ENCODE measurements at places on chromosomes 6 and 20. TPM values are rescaled to one million over a fixed set of nuclear protein-coding genes. Genes with fewer than 3 reads are reported as not detected.

DNA sequence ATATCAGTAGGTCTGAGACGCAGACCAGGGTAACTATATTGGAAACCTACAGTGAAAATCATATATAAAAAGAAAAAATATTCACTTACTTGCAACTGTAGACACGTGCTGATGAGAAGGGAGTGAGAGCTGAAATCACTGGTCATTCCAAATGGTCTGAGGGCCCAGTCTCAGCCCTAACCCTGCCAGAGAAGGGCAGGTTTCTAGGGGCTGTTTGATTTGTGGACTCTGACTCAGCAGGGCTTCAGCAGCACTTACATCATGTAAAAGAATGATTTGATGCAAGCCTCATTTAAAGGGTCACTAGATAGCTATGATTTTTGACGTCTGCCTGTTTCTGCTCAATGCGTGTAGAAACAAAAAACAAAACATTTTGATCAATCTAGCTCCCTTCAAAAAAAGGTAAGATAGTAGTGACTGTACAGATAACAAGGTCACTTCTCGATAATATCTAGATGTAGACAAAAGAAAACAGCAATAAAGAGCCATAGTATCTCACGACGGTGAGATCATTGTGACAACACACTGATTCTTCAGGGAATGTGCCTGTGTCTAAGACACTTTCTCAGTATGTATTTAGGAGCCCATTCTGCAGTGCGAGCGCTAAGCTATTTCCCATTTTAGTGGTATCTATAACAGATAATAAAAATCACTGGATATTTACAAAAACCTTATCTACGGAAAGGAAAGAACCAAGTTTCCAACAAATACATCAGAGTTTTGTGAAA lies 307.2 kb downstream of the HIVEP2 start:
- DNase-seq = no peak

- DNase-seq = no peak
These were observed 6.3 kb upstream of the HDDC2 start for GRCh38 chr6:125307964-125308615.

- DNase-seq = peak; percentile 47
These were observed 18.6 kb downstream of the TREML2 start for GRCh38 chr6:41182069-41183034.

DNA sequence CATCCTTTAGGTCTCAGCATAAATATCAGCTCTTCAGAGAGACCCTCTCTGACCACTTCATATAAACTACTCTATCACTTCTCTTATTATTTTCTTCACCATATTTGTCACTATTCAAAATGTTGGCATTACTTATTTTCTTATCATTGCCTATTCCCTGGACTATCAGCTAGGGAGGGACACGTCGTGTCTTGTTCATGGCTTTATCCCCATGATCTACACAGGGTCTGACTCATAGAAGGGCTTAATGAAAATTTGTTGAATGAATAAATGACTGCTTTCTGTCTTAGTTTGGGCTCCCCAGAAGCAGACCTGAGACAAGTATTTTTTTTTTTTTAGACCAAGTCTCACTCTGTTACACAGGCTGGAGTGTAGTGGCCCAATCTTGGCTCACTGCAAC lies 3.0 kb upstream of the CDK5RAP1 start:
- no peak for DNase-seq

DNA sequence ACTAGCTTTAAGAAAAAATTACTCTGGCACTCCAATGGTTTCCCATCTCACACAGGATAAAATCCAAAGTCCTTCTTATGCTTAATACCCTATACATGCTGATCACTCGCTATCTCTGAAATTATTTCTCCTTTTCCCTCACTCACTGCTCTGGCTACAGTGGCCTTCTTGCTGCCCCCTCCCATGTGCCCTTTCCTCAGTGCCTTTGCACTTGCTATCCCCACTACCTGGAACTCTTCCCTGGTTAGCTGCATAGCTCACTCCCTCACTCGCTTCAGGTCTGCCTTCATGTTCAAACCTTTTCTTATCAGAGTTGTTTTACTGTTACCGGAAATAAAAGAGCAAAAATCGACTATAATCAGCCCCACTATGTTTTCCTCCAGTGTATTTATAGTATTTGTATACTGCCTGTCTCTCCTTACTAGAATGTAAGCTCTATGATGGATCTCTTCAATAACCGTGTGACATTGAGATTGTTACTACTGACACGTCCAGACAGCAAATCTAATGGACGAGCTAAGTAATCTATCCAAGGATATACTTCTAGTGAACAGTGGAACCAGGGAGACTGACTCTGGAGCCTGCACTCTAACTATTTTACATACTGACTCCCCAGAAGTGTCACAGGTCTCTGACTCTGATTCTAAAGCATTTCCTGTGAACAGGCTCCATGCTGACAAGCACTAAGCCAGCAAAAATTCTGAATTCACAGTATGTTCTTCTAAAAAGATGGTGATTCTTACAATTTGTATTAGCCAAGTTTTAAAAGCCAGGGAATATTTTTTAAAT lies 25.1 kb downstream of the FKBP5 start:
- DNase-seq = no peak

- DNase-seq = no peak
These were observed 131.6 kb upstream of the TCF21 start for GRCh38 chr6:133757335-133757734.

DNA sequence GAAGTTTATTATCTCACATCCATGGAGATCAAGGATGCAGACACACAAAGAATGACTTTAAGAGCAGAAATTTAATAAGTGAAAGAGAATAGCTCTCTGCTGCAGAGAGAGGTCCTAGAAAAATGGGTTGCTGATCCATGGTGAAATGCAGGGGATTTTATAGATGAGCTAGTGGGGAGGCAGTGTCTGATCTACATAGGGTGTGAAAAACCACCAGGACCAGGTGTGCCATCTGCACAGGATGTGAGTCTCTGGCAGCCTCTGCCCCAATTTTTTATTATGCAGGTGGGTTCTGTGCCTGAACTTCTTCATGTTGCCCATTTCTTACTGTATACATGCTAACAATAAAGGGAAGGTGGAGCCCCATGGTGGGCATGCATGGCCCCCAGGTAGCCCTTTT lies 19.9 kb upstream of the NANP start:
- no peak for DNase-seq

DNA sequence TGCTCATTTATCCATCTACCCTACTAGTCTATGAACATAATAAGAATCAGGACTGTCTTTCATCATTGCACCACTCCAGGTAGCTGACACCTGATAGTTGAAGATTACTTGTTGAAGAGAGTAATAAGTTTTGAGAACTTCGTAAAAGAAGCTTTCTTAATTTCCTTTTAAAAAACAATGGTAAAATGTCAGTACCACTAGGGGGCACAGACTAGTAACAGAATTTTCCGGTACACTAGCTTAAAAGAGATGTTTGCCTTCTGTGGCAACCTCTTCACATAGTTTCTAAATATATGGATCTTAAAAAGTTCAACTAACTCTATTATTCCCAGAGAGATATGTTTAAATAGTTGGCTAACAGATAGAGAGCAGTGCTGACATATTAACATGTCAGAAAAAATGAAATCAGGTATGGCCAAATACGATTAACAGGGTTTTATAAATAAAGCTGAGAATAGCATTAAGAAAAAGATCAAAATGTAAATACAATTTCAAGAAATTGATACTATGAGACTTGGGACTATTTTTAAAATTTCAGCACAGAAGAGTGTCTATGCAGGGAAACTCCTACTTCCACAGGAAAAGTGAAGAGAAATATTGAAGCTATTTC lies 5.4 kb upstream of the KCNQ5 start:
- DNase-seq = no peak

DNA sequence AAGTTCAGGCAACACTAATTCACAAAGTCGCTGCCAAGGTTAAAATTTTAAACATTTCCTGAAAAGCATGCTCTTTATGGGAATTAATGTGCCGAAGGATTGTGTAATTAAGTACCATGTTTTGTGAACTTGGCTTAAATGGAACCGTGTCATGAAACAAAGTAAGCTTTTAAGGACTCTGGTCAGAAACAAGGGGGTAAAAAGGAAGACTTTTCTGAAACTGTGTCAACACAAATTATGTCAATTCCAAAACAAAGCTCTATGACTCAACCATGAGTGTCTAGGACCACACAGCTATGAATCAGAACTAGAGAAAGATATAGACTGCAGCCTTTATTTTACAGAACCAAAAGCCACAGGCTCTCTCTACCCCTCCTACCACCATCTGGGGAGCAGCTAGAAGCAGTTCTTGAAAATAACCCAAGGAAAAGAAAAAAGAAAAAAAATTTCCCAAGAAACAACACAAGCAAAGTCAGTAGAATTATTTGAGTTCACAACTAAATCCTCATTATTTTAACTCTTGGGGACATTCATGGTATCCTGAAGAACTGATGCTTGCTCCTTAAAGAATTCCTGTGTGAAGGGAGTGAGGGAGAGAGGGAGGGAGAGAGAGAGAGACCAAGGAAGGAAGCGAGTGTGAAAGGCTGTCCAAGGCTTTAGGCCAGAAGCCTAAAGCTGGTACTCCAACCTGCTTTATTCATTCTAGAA lies 81.9 kb downstream of the ZMYND8 start:
- no peak for DNase-seq

- no peak for DNase-seq
These were observed 94.4 kb downstream of the FAM217A start for GRCh38 chr6:3984494-3984893.

- DNase-seq = no peak
These were observed 28.4 kb downstream of the PAQR8 start for GRCh38 chr6:52390361-52390727.

DNA sequence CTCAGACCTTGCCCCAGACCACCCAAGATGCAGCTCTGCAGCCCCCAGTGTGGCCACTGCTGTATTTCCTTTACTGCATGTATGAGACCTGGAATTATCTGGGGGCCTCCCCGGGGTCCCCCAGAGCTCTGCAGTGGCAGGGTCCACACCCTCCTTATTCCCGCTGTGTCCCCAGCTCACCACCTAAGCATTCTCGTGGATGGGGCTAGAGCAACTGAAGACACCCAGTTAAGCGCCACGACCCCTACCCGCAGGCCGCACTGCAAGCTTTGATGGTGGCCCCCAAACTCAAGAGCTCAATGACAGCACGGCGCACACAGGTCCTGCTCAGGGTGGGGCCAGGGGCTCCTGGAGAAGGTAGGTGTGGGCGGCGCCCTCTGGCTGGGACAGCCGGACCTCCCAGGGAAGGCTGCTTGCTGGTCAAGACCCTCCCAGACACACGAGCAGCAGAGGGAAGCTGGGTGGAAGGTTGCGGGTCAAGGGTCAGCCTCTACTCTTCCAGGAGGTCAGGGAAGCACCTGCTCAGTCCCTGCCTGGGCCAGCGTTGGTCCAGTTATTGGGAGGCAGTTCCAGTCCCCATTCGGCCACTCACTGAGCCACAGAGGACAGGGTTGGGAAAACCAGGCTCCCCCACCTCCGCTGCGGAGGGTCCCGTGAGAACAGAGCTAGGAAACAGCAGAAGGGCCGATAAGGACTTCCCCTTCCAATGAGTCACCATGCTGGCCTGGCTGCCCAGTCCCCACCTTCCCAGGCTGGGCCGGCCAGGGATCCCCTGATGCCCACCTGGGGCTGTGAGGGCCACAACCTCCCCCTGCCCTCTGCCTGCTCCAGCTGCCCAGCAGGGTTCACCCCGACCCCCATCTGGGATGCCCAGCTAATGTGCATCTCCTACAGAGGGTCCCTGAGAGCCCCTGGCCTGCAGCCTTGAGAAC lies 2.9 kb downstream of the LAMA5 start:
- peak; percentile 46 for DNase-seq

DNA sequence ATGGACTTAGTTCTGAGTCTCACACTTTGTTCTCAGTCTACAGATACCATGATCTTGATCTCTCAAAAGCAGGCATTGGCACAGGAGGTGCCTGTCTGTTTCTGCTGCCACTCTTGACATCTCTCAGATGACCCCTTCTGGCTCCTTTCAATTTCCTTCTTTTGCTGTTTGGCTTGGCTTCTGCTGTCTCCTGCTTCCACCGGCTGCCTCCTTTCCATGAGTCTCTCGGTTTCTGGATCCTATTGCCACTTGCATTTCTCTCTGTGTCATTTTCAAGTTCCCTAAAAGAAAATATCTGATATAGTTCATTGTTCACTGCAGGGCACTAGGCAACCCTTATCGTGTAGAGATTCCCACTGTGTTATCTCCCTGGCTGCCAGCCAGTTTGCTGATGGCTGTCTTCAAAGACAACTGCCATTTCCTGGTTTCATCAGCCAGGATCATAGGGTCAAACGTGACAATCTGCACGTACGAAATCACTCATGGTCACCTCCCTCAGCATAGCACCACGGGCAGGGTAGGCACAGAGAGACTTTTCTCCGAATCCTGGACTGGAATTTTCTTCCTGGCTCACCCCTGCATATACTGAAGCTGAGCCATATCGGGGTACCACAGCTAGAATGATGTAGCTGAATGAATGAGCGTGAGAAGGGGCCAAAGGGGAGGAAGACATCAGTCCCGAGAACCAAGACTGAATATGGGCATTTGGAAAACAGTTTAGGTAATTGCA lies 144.6 kb upstream of the TMEM170B start:
- no peak for DNase-seq

GRCh38 chr6:148249679-148250375 lies 92.8 kb upstream of the SASH1 start:
- DNase-seq = no peak

DNA sequence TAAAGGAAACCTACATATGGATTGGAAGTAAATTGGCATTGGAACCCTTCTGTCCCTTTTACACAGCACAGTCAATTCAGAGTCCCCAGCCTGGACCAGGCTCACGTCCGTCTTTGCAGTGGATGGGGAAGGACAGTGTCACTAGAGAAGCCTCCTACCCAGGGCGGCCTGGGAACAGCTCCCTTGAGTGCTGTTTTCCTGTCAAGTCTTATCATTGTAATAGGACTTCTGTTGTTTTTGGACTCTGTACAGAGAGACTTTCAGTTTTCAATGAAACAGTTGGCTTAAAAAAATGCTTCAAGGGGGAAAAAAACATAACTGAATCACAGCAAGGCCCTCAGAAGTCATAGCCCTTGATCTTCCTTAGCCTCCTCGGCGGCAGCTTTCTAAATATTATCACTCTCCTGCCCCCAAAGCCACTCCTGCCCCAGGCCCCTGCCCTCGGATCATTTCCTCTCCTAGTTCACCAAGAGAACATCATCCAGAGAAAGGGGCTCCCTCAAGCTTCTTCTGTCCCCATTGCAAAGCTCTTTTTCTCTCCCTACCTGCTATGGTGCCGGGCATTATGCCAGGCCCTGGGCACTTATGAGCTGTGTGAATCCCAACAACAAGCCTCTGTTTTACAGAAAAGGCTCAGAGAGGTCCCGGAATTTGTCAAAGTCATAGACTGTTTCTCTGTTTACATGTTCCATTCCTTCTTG lies 37.8 kb upstream of the CNKSR3 start:
- no peak for DNase-seq

Gene GINM1
- 21.4 TPM for total RNA-seq

Gene ARG1
- total RNA-seq = 0.53 TPM

Gene KCNB1
- total RNA-seq = 1.5 TPM

Gene IFT52
- total RNA-seq = 26.0 TPM

Gene CD83
- 7.5 TPM for total RNA-seq

Gene RCAN2
- 3.9 TPM for total RNA-seq

Gene RFX6
- total RNA-seq = 0.11 TPM

Data from WTC11 (cell line).